Astrocyte (in vitro differentiated cells and primary cell): ENCODE measurements at places on chromosomes 4 and X.

DNA sequence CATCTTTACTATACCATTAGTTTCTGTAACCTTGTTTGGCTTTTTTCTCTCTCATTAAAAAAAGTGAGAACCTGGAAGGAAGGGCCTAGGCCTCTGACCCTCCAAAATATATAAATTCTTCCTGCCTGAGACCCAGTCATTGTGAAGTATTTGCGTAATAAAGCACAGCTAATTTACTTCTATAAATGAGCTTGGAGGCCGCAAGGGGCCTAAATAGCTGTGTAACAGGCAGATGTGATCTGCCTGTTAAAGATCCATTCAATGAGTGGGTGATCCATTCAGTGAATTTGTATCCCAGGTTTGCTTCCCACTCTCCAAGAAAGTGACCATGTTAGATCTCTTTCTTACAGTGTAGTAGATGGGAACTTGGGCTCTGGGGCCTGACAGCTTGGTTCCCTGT lies 595 bp upstream of the PYURF start:
- DNase-seq, result peak; percentile 29

DNA sequence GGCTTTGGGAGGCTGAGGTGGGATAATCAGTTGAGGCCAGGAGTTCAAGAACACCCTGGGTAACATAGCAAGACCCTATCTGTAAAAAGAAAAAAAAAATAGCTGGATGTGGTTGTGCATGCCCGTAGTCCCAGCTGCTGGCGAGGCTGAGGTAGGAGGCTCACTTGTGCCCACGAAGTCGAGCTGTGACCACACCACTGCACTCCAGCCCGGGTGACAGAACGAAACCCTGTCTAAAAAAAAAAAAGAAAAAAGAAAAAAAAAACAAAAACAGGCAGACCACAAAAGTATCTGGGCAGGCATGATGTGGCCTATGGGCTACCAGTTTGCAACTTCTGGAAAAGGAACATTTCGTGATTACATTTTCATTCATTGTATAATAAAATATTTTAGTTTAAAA lies 38.1 kb upstream of the RASGEF1B start:
- no peak for DNase-seq

- DNase-seq, result no peak
Measured at GRCh38 chrX:31969714-31970113, 897.9 kb upstream of the FTHL17 start.

DNA sequence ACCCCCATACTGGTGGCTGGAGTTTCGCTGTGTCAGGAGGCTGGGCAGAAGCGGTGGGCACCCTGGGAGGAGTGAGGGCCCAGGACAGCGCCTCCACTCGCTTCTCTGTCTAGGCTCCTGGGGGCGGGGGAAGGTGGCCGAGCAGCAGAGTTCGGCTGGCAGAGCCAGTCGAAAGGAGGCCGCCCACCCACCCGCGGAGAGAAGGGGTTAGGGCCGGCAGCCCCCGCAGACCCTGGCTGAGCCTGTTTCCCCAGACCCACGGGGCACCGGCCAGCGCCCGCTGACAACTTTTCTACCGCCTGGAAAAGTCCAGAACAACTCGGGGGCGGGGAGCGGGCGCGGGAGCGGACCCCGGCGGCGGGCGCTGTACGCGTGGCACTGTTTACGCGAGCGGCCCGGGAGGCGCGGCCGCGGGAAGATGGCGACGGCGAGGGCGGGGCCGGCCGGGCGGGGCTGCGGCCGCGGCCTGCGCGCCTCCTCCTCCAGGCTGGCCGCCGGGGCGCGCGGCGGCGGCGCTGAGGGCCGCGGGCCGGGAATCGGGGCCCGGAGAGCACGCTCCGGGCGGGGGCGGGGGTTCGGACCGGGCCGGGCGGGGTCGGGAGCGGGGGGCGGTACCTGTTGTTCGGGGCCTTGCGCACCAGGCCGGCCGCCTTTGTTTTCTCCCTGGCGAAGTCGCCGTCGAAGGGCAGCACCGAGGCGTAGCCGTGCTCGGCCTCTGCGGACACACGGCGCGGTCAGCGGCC lies 628 bp downstream of the MXD4 start:
- peak; percentile 8 for DNase-seq

- no peak for DNase-seq
Measured at GRCh38 chrX:6574762-6575161, 39.8 kb upstream of the VCX3A start.

DNA sequence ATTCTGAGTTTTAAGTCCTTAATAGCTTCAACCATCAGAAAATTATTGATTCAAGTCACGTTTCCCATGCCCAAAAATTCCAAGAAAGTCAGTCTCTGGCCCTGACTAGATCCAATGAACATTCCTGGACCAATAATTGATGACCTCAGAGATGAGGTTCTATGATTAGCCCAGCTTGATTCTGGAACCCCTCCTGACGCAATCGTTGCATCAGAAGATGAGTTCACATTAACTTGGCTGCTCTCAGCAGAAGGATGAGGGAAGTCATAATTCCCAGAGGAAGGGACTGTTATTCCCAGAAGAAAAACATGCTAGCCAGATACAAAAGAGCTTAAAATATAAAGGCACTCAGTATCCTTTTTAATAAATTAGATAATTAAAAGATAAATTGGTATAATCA lies 34.3 kb upstream of the CPEB2 start:
- DNase-seq, result no peak

GRCh38 chr4:182261651-182262223 lies 18.5 kb downstream of the TENM3 start:
- no peak for DNase-seq

GRCh38 chr4:183589461-183590099 lies 69.4 kb downstream of the RWDD4 start:
- peak; percentile 47 for DNase-seq

DNA sequence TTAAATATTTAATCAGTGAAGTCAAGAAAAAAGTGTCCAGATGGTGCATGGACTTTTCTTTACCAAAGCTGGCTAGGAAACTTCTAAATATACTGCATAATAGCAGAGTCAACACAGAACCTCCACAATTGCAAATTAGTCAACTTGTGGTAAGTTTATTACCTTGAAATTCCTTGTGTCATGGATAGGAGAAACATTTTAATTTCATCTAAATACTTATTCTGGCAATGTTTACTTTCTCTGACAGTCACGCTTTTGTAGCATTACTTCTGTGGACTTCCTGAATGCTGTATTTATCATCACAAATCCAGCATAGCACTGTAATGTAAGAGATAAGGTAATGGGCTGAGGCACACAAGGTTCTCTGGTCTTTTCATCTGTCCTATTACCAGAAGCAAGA lies 2266.1 kb downstream of the PCDH7 start:
- DNase-seq, result no peak

DNA sequence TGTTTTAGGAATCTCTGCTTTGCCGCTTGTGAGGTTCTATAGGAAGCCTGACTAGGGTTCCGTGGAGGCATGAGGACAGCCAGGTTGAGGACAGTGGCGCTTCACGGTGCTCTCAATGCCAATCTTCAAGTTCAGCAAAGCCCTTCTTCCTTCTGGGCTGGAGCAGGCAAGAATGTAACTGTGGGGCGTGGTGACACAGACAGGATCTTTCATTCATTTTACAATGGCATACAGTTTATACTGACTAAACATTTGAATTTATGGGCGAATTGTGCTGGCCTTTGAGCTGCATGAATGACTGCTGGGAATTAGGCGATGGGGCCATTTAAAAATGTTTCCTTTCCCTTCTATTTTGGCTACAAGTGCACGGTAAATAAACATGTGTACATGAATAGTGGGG lies 2.9 kb upstream of the NHS start:
- no peak for DNase-seq

GRCh38 chr4:157271166-157271869 lies 50.8 kb downstream of the GRIA2 start:
- DNase-seq, result peak; percentile 74

DNA sequence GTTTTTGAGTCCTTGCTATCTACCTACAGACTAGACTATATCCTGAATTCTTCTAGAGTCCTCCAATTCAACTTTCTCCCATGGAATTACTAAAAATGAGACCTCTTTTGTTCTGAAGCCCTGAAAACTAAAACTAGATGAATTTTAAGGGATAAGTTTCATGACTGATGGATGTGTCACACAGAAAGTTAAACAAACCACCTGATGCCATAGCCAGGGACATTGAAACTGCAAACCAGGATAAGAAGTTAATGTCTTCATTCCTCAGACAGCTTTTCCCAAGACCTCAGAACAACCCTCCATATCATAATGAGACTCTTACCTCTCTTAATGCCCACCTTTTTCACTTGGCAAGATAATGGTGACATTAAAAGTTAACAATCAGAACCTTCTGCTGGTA lies 81.5 kb upstream of the PTPN13 start:
- DNase-seq, result no peak

DNA sequence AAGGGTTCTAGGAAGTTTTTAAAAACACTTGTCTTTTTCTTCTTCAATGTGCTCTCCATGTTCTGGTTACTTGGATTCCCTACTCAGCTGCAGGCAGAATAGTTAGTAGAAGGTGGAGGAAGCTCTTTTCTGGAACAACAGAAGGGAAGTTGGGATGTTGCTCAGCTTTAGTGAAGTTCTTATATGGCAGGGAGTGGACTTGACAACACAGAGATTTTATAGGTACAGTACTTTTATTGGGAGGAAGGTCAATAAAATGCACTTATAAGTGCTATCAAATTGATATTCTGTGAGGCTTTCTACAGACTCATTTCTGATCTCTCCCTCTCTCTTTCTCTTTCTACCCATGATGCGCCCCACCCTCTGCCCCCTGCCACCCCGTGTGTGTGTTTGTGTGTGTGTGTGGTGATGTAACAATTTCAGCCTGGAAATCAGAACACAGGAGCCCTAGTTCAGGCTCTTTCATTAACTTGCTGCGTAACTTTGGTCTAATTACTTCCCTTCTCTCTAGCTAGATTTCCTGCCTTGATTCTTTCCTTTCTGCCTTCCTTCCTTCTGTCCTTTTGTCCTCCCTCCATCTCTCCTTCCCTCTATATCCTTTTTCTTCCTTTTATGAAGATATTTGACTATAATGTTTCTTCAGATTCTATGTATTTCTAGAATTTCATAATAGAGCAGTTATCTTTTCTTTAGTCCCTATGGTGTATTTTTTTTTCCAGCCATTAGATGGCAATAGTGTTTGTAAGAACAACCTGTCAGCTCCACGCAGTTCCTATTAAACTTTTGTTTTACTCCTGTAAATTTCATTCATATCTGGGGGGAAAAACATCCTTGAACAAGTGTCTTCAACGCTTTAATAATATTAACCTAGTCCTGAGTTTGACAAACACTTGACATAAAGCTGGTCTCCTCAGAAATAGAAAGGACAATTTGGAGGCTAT lies 37.1 kb downstream of the HEPH start:
- no peak for DNase-seq

DNA sequence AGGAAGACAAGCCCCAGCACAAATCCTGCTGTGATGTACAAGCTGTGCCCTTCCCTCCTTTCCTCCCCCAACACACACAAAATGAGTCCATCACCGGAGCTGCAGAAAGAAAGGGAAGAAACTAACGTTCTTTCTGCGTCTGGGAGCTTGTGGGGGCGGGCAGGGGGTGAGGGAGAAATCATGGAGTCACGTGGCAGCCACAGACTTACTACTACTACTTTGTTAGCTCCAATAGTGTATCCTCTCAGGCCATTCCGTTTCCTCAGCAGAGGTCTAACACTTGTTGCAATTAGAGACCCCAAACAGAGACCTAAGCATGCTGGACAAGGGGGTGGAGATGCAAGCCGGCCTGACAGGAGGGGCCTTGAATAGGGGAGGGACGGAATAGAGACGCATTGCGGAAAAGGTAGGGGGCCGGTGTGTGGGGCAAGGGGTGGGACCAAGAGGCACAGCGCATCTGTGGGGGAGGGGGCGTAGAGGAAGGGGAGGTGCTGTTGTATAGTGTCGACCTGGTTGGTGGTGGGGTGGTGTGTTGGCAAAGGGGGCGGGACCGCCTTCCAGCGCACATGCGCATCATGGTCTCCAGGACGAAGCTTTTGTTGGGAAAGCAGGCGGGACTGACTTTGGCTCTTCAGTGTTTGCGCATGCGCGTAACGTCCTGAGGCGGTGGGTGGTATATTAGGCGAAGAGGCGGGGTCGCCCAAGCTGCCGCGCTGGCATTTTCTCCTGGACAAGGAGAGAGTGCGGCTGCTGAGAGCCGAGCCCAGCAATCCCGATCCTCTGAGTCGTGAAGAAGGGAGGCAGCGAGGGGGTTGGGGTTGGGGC lies at the start of gene MAGED1:
Gene MAGED1 (plus strand): TSS at position 703 of the 825 bp plus-strand sequence. CDS start 682 bp downstream, outside the sequence.
- peak; percentile 88 for DNase-seq

GRCh38 chr4:61763682-61764081 lies 563.6 kb downstream of the ADGRL3 start:
- no peak for DNase-seq
